Glutamatergic neuron (in vitro differentiated cells): ENCODE measurements at places on chromosomes 6 and 20.

DNA sequence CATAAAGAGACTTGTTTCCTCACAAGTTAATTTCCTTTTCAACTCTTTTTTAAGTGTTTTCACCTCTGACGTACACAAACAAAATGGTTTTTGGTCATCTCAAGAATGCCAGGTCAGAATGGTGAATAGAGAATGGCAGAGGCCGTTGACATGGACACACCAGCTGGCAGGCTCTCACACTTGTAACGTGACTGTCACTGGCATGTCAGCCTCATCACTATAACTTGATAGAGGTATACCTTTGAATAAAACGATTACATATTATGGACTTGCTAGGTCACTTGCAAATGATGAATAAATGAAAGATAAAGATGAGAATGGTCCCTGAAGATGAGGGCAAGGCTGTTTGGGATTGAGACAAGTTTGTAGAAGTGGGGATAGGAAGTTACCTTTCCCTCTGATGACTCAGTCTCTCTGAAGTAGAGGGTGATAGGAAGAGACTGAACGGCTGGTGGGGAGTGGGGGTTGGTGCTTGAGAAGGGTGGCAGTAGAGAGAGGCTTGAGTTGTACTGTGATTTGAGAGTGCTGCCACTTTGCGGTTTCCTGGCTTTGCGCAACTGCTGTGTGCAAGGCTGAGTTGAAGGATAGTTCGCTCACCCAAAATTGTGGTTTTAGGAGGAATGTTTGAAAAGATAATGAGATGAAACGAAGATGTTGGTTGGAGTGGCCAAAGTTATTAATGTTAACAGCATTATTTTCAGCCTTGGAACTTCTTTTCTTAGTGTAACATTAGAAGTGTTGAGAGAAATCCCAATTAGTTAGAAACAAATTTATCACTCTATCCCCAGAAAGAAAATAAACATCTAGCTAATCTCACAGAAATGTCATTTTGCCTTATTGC lies 30.3 kb downstream of the TBPL1 start:
- no peak for DNase-seq

DNA sequence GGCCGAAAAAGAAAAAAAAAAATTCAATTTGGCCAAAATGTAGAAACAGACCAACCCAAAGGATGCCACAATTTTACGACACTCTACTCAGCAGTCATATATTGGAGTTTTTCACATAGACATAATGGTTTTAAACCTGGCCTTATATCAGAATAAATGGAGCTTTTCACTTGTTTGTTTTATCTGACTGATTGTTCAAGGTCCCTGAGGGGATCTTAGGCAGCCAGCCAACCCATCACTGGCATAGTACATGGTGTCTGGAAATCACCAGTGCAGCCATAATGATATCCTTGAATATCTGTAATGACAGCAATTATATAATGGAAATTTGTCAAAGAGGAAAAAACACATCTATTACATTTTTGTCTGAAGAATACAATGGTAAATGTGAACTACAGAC lies 96.9 kb downstream of the PRSS35 start:
- DNase-seq = no peak

GRCh38 chr6:137465378-137466009 lies 28.7 kb downstream of the OLIG3 start:
- no peak for DNase-seq

- no peak for DNase-seq
These were observed 19.8 kb upstream of the SIM1 start for GRCh38 chr6:100484474-100484873.

- DNase-seq = no peak
These were observed 9.7 kb upstream of the THBS2 start for GRCh38 chr6:169263374-169263773.

- no peak for DNase-seq
These were observed 40.7 kb downstream of the SRC start for GRCh38 chr20:37386505-37387251.

- DNase-seq = no peak
These were observed 44.9 kb upstream of the JAG1 start for GRCh38 chr20:10718661-10719060.

DNA sequence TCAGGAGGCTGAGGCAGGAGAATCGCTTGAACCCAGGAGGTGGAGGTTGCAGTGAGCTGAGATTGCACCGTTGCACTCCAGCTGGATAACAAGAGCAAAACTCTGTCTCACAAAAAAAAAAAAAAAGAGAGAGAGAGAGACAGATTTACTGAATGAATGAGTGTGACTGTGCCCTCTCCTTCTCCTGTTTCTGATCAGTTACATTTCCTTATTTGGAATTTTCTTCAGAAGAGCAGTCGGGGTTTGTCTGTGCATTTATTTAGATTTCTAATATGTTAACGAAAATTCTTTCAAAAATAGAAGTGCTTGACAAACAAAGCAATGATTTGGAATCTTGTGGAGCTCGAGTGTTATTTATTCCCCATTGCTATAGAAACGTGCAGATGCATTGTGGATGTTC lies 6.4 kb upstream of the LRRN4 start:
- no peak for DNase-seq

DNA sequence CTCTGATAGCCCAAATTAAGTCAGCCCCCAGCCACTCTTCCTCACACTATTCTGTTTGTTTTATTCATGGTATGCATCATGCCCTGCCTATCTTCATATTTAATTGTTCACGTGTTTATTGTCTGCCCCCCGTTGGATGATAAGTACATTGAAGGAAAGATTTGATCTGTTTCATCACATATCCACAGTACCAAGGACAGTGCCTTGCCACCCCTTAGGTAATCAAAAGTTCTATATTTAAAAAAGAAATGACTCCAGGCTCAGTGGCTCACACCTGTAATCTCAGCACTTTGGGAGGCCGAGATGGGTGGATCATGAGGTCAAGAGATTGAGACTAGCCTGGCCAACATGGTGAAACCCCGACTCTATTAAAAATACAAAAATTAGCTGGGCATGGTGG lies 10.2 kb upstream of the RIN2 start:
- DNase-seq = no peak

- DNase-seq = no peak
These were observed 65.3 kb downstream of the RAMACL start for GRCh38 chr6:166520905-166521834.

DNA sequence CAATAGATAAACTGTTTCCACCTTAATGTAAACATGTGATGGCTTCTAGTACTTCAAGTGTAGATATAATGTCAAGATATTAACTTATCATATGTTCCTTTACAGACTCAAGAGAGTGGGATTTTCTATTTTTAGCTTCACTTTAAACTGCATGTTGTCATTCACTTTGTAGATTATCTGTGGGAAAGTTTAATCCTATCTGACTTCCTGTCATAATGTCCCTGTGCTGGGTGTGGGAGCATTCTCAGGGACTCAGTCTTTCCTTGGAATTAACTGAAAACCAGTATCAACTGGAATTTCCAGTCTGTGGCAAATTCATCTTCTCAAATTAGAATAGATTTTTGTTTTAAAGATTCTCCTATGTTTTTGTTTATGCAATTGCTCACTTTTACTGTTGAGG lies 226.1 kb upstream of the FERMT1 start:
- no peak for DNase-seq

DNA sequence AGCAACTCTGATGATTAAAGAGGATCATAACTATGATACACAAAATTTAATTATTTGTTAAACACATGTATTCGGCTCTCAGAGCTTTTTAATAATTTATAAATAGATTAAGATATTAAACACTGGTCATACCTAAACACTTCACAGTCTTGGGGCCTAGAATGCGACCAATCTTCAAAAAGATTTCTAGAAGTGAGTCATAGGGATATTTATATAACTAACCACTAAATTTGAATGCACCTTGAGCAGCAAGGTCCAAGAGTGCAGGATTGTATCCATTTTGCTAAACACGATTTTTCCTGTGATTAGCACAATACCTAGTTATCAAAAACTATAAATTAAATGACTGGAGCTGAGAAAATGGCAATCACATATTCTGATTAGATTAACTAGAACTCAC lies 709.3 kb downstream of the EPHA7 start:
- no peak for DNase-seq

DNA sequence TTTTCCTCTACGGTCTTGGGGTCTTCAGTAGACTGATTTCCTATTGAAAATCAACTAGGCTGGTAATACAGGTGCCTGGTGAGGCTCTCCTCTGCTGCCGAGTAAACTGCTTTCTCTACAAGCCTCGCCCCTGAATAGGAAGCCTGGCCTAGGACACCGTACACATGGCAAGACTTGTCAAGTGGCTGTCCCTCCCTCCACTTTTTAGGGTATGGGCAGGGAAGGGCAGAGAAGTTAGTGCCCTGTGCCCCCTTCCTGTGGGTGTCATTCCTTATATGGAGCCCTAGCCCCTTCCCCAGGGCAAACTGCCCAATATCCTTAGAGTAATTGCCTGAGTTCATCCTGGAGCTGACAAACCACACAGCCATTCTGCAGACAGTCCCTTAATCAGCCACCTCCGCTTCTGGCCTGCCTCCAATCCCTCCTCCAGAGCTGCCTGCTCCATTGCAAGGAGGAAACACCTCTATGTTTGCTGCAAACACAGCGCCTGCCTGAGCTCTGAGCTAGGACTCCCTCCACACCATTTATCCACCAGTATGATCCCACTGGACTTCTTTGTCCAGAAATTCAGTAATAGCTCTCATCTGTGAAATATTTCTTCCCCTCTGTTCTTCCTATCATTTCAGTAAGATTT lies 93.1 kb downstream of the CHD6 start:
- DNase-seq = no peak

- no peak for DNase-seq
These were observed 16.0 kb downstream of the MARCKS start for GRCh38 chr6:113873043-113873667.

GRCh38 chr20:1660246-1660645 lies 2.7 kb upstream of the SIRPG start:
- DNase-seq = no peak

- DNase-seq = no peak
These were observed 538 bp downstream of the FERMT1 start for GRCh38 chr20:6122111-6122872.

DNA sequence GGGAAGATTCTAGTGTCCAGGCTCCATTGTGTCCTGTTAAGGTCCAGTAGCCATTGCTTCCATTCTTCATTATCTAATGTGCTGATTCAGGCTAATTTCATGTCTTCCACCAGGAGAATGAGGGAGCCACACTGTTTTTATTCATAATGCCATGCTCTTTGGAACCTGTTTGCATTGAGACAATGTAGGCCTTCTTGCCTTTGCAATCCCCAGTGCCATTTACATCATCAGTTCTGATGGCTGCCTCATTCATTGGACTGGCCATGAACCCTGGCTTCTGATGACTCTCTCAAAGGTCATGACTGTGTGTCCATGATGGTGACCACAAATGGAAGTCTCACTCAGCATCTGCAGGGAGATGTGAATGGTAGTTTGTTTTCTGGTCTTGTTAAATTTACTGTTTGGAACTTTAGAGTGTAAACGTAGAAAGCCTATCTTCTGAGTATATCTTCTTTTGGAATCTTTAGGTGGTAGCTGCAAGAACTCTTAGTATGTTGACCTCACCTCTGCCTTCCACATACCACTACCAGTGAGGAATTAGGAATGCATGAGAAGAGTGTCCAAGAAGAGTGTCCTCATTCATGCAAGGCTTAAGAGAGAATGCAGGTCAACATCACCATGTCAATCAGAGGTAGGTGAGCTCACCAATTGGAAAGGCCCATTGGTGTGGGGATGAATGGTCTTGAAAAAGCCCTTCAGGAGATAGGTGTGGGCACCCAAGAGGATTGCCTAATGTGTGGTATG lies 42.9 kb upstream of the ZFP64 start:
- no peak for DNase-seq

GRCh38 chr6:147077251-147077650 lies 127.0 kb upstream of the STXBP5 start:
- no peak for DNase-seq

DNA sequence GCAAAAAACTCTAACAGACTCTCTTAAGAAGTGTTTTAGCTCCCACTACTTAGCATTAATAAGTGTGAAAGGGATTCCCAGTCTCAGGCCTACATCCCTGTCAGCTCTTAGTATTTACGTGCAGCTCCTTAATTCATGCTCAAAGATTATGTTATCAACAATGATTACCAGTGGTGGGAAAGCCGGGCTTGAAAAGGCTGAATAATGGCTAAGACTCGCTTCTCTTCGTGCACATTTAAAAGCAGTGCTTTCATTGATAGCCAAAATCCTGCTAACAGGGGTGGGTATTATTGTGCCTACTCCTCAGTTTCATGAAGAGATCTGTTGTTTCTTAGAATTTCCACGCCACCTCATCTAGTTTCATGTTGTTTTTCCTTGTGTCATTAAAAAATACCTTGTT lies 518.8 kb downstream of the GRIK2 start:
- DNase-seq = no peak

DNA sequence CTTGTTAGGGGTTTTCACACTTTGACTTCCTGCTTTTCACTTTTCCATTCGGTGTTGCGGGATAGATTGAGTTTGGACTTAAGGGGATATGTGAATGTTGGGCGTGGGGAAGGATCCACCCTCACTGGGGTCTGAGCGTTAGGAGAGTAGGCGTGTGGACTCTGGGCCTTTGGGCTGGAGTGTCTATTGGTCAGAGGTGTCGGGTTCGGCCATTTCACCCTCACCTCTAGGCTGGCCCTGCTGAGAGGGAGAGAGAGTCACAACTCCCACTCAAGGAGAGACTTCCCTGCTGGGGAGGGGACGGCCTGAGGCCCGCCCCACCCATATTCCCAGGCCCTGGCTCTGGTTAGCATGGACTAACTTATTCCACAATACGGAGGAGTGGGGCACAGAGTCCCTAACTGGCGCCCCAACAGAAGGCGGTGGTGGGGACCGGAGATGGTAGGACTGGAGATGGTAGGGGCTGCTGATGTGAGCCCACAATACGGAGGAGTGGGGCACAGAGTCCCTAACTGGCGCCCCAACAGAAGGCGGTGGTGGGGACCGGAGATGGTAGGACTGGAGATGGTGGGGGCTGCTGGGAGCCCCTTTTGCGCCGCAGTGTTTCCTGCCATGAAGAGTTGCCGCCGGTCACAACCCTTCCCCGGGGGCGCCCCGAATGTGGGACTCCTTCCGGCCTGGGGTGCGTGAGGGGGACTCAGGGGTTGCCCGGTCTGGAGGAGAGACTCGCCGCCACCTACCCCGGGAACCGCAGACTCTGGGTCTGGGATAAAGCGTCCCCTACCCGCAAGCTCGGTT lies 1.4 kb upstream of the PTPRA start:
- no peak for DNase-seq

DNA sequence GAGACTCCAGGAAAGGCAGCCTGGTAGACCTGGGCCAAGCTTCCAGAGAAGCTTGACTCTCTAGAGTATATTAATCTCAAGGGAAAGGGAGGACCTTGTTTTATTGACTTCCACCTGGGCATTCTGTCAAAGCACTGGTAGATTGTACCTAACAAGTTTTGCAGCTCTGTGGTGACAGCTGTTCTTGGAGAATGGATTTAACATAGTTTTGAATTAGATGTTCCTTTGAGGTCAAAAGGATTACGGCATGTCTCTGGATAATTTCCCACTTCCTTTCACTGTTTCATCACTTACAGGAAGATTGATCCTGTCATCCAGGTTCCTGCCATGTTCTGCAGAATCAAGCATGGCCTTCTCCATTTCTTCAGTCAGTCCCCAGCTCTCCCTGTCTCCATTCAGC lies 246.0 kb downstream of the PHACTR1 start:
- DNase-seq = no peak
